Stimulated activated CD4-positive, alpha-beta T cell treated with anti-CD3 and anti-CD28 coated beads, Interleukin-2, amount 100 ng/mL, for 24 hours (primary cell): ENCODE measurements at places on chromosomes 6 and 20.

- no peak for DNase-seq
Measured at GRCh38 chr6:80725156-80725930, 618.9 kb downstream of the BCKDHB start.

DNA sequence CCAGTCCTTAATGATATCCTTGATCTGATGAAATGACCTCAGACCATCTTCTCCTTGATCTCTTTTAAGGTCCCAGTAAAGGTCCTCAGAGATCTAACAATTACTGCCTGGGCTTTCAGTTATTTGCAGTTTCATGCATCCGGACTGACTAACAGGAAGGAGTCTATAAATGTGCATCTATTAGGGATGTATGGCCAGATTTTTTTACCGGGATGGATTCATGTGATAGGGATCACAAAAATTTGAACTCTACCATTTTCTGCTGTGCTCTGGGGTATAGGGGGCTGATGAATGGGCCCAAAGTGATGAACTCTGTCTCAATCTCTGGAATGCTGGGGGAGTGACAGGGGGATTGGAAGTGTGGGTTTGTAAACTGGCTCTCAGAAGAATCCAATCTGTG is 36.2 kb upstream of the SCUBE3 start:
- no peak for DNase-seq

DNA sequence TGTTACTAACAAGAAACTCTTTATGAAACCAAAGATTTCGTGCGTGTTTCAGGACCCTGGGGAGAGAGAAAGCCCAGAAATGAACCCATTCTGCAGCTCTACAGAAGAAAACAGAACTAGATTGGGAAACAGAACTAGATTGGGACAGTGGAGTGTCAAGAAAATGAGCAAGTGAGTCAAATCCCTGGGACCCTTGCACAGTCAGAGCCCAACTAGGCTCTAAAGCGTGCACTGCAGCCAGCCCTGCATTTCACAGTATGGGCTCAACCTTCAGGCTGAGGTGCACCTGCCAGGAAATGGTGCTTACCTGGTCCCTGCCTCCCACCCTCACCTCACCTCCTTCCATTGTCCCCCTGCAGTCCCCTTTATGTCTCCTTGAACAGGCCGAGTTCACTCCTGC is 39.7 kb downstream of the BFSP1 start:
- no peak for DNase-seq

DNA sequence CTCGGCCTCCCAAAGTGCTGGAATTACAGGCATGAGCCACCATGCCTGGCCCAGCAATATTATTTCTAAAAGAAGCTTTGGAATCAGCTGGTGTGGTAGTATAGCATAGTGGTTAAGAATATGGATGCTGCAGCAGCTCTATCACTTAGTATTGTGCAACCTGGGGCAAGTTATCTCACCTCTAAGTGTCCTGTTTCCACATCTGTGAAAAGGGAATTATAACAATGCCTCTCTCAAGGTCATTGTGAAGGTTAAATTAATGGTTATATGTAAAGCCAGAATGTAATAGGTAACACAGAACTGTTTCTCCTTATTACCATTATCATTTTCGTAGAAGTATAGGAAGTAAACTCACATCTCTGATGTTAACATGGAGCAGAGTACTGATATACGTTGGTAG is 14.2 kb downstream of the SLC17A2 start:
- no peak for DNase-seq

GRCh38 chr6:82687855-82688254 is 324.2 kb downstream of the TPBG start:
- no peak for DNase-seq

GRCh38 chr20:24721891-24722568 is 227.0 kb upstream of the CST7 start:
- DNase-seq: no peak

DNA sequence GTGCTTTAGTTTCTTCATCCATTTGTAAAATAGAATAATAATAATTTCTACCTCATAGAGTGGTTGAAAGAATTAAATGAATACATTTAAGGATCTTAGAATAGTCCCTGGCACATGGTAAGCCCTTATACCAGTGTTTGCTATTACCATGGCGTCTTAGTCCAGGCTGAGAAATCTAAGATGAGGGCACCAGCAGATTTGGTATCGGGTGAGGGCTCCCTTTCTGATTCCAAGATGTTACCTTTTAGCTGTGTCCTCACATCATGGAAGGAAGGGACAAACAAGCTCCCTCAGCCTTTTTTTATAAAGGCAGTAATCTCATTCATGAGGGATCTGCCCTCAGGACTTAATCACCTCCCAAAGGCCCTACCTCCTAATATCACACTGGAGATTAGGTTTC is 123.9 kb upstream of the FOXO3 start:
- no peak for DNase-seq

- DNase-seq: no peak
Measured at GRCh38 chr6:167245591-167245990, 45.5 kb upstream of the UNC93A start.

GRCh38 chr20:12733811-12734210 is 275.0 kb upstream of the SPTLC3 start:
- no peak for DNase-seq
